ENCODE measurements at places on chromosomes 16 and 17.

DNA sequence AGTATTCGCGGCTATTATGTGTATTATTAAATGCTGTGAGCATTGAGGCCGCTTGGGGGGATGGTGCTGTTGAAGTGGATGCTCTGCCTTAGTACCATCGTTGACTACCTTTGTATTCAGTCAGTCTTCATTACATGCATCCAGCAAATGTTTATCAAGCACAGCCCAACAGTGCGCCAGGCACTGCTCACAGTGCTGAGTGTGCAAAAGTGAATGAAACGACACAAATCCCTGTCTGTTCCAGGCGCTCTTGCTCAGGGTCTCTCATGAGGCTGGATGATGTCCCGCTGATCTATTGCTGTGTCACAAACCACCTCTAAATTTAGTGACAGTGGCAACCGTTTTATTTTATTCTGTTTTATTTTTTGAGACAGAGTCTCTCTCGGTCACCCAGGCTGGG lies 53.8 kb downstream of the OTOA start:
- DNase-seq: no peak

- no peak for DNase-seq
Observed at GRCh38 chr16:11429123-11429522, 83.9 kb downstream of the RMI2 start.

DNA sequence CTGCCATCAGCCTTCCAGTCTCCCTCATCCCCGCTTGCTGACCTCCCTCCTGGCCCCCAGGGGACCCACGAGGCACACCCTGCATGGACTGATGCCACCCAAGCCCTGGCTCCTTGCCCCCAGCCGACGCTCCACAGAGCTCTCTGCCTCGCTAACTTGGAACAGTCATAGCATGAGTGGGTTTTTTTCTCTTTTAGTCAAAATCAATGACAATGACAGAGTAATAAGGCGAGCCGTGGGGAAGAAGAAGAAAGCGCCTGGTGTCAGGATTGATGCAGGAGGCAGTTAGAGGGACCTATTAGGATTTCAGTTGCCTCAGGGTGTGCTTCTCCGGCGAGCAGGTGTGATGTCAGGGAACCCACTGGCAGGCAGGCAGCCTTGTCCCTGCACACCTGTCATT lies 176.3 kb upstream of the TNRC6C start:
- DNase-seq: no peak

DNA sequence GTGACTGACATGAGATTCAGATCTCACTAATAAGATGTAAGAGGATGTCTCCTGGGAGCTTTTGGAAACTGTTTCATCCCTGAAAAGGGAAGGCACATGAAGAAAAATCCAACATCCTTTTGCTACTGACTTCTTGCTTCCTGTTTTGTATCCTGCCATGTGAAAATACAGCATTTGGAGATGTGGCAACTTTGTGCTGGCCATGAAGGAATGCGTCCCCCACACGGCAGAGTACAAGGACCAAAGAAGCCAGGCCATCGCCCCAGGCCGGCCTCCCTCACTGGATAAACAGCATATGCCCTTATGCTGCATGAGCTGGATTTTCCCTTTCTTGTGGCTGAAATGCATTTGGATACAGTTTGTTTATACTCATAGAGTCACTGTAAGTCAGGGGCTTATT lies 5.5 kb upstream of the HASPIN start:
- DNase-seq: no peak

DNA sequence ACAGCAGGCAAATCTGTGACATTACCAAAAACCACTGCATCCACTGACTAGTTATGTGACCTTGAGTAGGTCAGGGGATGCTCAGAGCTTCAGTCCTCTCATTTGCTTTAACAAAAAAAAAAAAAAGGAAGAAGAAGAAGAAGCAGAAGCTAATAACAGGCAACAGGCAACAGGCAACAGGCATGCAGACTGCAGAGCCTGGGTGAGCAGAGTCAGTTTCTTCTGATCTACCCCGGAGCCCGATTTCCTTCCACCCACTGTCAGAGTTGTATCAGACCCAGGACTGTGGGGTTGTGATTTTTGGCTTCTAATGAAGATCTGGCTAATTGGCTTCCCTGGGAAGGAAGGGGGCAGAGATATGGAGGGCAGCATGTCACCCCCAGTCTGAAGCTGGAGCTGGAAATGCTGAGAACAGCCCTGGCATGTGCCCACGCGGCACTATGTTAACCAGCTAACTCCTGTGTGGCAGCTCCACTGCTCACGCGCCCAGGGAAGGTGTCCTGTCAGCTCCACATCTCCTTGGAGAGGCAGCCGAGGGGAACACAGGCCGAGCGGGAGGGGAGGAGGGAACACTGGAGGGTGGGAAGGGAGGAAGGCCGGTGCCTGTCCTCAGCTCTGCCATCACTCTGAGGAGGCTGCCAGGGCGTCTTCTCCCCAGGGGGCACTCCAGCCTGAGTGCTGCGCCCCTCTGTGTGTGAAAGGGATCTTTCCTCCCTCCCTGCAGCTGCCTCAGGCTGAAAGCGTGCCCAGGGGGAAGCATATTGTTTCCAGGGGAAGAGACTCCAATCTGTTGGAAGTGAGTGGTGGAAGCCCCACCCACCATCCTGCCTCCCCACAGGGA lies 17.6 kb downstream of the SRCIN1 start:
- DNase-seq: no peak

GRCh38 chr17:74113326-74113725 lies 90.2 kb upstream of the RPL38 start:
- no peak for DNase-seq

GRCh38 chr17:83125515-83126274 lies 46.3 kb downstream of the METRNL start:
- no peak for DNase-seq

GRCh38 chr16:19517424-19518089 lies 4.3 kb downstream of the GDE1 start:
- DNase-seq: no peak

DNA sequence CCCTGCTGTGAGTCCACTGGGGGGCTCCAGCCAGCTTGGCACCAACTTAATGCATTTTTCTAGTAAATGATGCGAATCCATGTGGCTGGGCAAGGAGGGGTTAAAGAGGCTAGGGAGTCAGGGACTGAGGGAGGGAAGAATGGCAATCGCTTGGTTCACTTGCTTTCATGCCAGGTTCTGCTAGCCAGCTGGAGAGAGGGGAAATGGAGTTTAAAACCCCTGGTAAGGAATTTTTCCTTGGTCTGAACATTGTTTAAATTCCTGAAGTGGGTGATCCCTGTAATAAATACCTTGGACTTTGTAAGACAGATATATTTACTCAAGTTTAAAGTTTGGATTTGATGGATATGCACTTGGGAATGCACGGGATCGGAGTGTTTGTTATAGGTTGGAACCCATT lies 22.8 kb downstream of the ANKFN1 start:
- DNase-seq: no peak

GRCh38 chr16:621526-622105 lies 9.2 kb upstream of the WFIKKN1 start:
- DNase-seq: no peak

DNA sequence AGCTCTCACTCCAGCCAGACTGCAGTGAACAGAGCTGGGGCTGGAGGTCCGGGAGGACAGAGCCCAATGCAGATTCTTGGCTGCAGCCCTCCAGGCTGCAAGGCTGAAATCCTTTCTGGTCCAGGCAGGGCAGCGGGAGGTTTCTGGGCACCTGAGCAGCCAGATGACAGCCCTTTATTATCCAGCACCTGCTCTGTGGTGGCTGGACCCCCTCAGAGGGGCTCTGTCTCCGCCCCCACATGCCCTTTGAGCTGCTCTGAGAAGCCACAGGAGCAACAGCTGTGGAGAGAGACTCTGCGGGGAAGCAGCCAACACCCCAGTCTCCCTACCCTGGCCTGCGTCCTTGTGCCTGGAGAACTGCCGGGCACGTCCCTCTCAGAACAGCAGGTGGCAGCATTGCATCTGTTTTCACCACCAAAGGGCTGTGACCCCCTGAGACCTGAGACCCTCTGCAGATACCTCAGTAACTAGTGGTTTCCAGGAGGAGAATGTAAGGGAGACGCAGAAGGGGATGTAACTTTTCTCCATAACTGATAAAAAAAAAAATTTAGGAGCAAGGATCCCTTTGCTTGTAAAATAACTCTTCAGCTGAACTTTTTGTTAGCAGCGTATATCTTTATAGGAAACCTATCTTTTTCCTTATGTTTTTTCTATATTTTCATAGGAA lies 3.7 kb upstream of the CNP start:
- DNase-seq: peak; percentile 67

GRCh38 chr17:19677736-19678379 lies 29.3 kb downstream of the ALDH3A2 start:
- no peak for DNase-seq

GRCh38 chr17:73155410-73156165 lies 9.2 kb upstream of the SSTR2 start:
- no peak for DNase-seq

DNA sequence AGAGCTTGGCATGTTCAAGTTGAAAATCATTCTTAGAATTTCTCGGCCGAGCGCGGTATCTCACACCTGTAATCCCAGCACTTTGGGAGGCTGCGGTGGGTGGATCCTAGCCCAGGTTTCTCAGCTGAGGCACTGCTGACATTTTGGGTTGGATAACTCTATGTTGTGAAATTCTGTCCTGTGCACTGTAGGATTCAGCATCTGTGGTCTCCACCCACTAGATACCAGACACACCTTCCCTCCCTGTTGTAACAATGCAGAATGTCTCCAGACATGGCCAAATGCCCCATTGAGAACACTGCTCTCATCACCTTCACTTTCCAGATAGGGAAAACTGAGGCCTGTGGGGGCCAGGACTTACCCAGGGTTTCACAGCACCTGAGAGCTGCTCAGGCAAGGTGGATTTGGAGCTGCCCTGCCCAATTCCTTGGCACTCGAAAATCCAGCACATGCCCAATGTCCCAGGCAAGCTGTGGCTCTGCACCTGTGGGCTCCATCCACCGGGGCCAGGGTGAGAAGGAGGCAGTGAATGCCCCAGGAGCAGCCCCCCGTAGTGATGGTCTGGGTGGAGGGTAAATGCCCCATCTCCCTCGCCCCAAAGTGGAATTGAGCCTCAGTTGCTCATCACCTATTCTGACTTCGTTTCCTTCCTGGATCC lies 20.2 kb upstream of the TVP23A start:
- no peak for DNase-seq

DNA sequence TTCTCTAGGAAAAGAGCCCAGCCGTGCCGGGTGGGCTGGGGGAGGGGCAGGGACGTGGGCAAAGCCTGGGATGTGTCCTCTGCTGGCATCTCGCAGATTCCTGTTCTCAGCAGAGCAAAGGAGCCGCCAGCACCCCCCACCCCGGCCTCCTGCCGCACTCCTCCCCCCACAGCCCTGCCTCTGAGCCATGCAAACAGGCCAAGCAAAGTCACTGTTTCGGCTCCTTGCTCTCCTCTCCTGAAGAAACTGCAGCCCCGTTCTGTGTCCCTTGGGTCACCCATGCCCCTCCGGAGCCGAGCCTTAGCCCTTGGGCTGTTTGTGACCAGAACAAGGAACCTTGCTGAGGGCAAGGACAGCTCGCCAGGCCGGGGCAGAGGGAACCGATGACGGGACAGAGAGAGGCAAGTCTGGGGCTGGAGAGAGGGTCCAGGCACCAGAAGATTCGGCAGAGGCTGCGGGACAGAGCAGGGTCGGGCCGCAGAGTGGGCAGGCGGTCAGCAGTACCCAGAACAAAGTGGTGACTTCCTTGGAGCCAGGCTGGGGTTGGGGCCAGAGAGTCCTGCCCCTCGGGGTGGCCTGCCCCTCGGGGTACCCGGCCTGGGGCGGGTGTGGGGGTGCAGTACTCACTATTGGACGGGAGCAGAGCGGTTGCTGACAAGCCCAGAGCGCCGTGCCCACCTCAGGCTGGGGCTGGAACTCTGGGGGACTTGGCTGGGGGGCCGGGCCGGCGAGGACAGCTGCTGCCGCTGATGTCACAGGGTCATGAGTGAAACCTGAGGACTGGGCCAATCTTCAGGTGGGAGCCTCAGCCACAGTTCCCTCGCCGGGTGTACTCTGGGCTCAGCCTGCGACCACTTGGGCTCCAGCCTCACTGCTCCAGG lies 9.2 kb upstream of the PRR29 start:
- DNase-seq: no peak

GRCh38 chr16:26791169-26791568 lies 275.6 kb upstream of the C16orf82 start:
- no peak for DNase-seq

GRCh38 chr17:36921095-36921851 lies 16.0 kb upstream of the LHX1 start:
- no peak for DNase-seq

DNA sequence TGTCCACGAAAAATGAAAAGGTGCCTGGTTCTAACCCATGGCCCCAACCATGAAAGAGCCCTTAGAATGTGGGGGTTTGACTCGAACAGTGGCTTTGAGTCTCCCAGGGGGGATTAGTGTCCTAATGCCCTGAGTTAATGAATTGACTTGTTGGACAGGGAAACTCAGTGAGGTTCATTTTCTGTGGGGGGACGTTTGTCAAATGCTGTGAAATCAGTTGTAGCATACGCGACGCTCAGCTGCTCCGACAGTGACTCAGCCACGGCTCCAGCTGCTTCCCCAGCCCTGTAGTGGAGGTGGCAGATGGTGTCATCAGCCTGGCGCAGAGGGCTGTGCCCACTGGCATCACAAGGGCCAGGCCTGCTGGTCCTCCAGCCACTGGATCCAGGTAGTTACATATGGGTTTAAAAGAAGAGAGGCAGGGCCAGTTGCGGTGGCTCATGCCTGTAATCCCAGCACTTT lies 3.9 kb upstream of the TMEM235 start:
- no peak for DNase-seq

GRCh38 chr17:33779234-33779591 lies 475.9 kb upstream of the CCL2 start:
- DNase-seq: peak; percentile 11
